Hematopoietic multipotent progenitor cell treated with erythropoietin and hydrocortisone succinate and interleukin-3 and kit ligand, for 6 days (in vitro differentiated cells): ENCODE measurements at places on chromosomes 16 and 17.

- peak; percentile 72 for DNase-seq
Observed at GRCh38 chr17:66541461-66542128, 239.2 kb downstream of the PRKCA start.

DNA sequence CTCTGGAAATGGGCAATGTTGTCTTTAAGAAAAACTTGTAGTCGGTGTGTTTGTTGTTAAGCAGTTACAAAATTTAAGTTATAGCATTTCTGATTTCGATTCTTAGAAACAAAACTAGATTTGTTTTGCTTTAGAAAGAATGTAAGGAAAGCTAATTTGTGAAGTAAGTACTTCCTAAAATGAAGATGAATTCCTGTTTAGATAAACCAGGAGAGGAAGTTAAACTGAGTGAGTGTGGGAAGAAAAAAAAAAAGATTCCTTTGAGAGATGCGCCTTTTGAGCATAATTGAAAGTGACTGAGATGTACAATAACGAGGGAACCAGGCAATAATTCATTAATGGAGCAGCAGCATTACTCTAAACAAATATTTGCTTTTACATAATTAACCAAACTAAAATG lies 52.4 kb upstream of the ALOX12 start:
- no peak for DNase-seq

DNA sequence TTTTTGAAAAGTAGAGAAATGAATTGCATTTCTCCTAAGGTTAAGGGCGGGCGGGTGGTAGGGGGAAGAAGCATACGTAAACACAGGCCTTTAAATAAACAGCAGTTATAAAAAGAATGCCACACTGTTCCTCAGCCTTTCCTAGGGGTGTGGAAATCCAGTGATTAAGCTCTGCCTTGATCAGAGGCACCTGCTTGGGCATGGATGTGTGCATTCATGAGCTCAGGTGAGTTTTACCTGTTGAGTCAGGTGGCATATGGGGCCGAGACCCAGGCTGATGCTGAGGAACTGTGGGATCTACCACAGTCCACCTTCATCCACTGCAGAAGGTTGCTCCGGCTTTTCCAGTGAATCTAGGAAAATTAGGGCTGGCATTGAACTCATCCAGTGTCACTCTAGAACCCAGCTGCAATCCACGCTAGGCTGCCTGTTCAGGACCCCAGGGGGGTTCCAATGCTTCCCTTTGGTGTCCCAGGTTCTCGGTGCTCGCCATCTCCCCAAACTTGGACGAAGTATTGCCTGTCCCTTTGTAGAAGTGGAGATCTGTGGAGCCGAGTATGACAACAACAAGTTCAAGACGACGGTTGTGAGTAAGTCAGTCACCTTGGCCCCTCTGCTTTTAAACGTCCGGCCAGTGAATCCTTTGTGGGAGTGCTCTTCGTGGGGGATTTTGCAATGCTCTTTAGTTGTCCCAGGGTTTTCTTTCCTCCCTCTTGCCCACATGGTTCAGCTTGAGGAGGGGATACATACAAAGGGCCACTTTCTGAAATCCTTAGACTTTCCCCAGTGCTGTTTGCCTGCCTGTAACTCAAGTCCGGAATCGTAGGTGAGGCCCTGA lies 72.7 kb downstream of the SDR42E1 start:
- DNase-seq = no peak

DNA sequence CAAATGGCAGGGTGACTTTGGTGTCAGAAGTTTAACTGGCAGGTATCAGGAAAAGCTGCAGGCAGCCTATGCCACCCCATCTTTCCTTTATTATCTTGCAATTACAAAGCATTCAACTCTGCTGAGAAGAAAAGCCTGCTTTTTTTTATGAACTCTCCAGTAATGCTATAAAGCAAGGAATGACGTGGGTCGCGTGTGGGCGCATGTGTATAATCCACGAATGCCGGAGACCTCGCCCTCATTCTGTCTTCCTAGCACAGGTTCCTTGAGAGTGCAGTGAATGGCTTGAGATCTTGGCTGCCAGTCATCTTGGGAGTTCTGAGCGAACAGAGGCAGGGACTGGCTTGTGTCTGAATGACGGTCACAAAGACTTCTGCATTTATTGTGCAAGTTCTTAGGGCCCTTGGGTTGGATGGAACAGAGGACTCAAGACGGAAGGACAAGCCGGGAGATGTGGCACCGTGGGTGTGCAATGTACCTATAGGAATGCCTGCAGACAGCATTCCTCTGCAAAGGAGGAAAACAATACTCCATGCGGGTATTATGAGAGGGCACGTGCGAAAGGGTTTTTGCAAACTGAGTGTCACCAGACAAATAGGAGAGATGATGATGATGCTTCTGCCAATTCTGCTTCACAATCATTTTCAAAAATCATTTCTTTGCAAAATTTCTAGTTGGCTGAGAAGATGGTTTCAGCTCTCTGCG lies 96.1 kb upstream of the ELAC2 start:
- no peak for DNase-seq

DNA sequence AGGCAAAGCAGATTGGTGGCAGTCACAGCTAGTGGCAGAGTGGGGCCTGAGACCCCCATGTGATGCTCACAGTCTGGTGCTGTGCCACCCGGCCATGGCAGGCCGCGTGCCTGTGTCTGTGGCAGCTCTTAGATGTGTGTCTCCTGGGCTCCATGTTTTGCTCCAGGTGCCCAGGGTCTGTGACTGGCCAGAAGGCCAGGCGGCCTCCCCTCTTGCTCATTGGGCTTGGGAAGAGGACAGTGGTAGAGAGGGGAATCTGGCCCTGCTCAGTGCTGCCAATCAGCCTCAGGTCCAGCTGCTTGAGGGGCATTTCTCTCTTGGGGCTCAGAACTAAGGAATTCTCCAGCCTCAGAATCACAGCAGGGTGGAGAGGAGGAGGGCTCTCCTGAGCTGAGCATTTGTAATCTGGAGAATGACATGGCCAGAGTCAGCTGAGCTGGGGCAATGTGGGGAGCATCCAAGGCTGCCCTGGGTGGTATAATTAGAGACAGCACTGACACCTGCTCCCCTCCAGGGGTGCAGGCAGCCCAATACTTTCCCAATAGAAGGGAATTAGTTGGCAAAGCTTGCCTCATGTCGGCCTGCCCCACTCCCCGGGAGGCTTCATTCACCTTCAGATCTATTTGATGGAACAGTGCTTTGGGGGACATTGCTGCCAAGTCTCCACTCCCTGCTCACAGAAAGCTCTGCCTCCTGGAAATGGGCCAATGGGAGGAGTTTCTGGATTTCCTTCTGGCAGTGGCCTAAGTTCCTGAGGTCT lies 2.7 kb upstream of the LASP1NB start:
- peak; percentile 55 for DNase-seq

DNA sequence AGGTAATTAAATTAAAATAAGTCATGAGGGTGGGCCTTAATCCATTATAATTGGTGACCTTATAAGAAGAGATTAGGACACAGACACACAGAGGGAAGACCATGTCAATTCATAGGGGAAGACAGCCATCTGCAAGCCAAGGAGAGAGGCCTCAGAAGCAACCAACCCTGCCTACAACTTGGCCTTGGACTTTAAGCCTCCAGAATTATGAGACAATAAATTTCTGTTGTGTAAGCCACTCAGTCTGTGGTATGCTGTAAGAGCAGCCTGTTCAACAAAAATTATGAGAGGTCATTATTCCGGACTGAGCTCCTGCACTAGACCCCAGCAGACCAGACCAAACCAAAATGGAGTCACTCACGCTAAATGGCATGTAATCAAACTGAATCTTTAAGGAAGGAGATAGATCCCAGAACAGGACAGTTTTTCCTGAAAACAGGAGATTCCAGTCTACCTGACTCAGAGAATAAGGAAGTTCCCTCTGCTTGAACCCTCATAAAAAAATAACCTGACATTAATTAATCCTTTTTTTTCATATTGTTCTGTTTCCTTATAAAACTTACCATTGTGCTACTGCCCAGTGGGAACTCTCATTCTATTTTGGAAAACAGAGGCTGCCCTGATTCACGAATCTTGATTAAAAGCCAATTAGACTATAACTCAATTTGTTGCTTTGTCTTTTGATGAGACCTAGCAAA lies 74.3 kb downstream of the DNAH3 start:
- no peak for DNase-seq

DNA sequence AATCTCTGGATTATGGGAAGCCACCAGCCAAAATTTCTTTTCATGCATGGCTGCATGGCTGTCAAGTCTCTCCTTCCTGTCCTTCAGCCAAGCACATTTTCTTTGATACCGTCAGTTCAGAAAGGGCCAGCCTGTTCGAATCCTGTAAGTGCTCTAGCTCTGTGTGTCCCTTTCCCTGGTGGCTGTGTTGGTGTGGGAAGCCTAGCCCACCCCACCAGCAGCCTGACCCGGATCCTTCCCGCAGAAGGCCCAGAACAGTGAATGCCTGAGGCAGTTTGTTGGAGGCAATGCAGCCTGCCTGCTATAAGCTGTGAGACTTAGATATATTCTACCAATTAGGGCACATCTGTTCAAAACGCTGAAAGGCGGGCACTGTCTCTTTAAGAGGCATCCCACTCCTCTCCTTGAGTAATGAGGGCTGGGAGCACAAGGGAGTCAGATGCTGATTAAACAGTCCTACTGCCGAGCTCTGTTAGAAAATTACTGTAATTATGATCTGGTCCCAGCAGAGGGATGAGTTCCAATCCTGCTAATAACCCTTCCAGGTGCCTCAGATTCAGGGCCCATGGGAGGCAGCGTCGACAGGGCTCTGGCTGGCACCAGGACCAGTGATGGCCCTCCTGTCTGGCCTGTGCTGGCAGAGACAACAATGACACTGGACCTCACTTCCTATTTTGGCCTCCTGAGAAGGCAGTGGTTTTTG lies 18.4 kb downstream of the SNX11 start:
- no peak for DNase-seq

DNA sequence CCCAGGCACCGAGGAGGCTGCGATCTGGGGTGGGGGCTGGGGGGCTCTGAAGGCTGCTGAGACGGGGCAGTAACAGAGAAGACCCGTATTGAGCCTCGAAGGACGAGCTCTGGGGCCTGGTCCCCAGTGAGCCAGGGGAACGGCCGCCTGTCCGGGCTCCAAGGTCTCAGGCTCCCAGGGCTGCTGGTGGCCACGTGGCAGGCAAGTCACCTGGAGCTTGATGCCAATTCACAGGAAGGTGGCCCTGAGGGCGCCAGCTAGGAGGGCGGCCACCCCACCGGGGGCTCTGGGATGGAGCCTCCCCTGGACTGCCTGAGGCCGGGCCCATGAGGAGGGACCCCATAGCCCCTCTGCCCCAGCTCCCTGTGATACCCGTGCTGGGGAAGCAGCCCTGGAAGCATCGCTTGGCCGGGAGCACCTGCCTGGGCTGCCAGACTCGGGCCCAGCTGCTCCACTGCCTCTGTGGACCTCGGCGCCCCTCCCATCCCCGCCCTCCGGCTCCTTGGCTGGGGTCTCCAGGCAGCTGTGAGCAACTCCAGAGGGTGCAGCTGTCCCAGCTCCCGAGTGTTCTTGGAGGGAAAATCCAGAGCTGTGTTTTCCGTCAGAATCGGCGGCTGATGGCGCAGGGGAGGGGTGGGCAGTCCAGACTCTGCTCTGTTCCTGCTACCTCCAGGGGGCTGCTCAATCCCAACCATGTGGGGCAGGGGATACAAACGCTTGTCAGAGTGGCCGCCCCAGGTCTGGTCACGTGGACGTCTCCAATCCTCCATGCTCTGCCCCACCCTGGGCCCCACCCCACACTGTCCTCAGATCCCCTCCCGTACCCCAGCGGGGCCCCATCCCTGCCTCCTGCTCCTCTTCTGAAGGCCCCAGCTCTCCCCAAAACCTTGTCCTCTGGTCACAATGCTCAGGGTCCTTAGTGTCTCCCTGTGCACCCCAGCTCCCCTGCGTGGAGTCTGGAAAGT lies 67.2 kb upstream of the GNG13 start:
- no peak for DNase-seq

DNA sequence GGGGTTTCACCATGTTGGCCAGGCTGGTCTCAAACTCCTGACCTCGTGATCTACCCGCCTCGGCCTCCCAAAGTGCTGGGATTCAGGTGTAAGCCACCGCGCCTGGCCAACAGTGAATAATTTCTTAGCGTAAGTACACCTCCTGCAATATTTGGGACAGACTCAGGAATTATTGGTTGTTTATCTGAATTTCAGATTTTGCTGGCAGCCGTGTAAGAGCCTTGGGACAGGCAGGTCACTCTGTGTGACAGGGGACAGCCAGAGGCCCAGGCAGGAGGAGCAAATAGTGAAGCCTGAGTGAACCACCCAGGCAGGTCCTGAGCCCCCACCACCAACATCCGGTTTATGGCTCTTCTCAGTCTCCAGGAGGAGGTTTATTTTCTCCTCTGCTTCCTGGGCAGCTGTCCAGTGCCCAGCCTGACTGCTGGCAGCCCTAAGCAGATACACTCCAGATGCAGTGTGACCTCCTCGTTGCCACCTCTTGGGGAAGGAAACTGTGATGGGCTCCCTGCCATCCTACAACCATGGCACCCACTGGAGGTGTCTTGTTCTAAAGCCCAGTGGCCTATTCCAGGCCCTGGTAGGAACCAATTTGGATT lies 26.2 kb upstream of the ADORA2B start:
- no peak for DNase-seq

- no peak for DNase-seq
Observed at GRCh38 chr16:52629296-52629695, 82.4 kb upstream of the TOX3 start.

DNA sequence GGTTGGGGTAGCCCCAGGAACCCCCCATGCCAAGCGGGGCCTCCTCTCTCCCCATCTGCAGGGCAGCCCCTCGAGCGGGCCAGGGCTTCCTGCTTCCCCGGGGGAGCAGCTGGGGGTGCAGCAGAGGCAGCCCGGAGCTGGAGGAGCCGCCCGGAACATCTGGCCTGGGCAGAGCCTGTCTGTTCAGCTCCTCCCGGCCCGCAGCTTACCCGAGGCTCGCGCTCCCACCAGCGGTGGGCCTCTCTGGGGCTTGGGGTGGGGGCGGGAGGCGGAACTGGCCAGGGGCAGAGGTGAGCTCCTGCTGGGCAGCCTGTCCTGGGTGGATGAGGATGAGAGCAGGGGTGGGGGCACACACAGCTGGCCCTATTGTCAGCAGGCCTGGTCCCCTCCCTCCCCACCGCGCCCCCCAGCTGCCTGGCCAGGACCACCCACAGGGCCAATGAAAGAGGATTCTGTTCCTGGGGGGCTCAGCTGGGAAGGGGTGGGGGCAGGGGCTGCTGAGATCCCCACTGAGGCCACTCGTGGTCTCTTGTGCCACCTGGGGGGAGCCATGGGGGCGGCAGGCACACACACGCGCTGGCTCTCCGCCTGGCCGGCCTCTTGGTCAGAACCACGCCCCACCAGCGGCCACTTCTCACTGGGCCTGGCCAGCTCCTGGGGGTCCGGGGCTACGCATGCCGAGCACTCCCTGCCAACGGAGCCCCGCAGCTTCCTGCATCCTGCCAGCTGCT lies 34.7 kb downstream of the BAHCC1 start:
- peak; percentile 50 for DNase-seq
